Nephron progenitor cell (in vitro differentiated cells): ENCODE measurements at places on chromosomes 7 and 10.

DNA sequence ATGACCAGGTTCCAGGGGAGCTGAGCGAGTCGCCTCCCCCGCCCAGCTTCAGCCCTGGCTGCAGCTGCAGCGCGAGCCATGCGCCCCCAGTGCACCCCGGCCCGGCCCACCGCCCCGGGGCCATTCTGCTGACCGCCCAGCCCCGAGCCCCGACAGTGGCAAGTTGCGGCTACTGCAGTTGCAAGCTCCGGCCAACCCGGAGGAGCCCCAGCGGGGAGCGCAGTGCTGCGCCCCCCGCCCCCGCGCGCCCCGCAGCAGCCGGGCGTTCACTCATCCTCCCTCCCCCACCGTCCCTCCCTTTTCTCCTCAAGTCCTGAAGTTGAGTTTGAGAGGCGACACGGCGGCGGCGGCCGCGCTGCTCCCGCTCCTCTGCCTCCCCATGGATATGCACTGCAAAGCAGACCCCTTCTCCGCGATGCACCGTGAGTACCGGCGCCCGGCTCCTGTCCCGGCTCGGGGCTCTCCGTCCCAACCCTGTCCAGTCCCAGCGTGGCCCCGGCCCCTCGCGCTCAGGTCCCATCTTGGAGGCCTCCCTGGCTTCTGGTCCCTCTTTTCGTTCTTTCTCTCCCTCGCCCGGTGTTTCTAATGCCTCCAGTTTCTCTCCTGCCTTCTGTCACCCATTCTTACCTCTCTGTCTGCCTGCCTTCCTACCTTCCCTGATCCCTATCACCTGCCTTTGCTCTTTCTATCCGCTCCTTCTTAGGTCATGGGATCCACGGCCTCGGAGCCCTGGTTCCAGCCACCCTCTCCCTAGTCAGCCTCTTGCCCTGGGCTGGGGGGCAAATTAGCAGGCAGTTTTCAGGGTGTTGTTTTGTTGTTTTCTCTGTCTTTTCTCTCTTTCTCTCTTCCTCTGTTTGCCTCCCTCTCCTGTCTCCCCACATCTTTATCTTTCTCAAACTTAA lies 751 bp downstream of the PAX2 start:
- peak overlapping the region; percentile 96 for H3K4me3 ChIP-seq
- peaks cover 77% of the 10 kb centered on the region for H3K27me3 ChIP-seq
- peaks cover 33% of the 10 kb centered on the region for H3K36me3 ChIP-seq
- peaks cover 77% of the 10 kb centered on the region for H3K4me1 ChIP-seq

DNA sequence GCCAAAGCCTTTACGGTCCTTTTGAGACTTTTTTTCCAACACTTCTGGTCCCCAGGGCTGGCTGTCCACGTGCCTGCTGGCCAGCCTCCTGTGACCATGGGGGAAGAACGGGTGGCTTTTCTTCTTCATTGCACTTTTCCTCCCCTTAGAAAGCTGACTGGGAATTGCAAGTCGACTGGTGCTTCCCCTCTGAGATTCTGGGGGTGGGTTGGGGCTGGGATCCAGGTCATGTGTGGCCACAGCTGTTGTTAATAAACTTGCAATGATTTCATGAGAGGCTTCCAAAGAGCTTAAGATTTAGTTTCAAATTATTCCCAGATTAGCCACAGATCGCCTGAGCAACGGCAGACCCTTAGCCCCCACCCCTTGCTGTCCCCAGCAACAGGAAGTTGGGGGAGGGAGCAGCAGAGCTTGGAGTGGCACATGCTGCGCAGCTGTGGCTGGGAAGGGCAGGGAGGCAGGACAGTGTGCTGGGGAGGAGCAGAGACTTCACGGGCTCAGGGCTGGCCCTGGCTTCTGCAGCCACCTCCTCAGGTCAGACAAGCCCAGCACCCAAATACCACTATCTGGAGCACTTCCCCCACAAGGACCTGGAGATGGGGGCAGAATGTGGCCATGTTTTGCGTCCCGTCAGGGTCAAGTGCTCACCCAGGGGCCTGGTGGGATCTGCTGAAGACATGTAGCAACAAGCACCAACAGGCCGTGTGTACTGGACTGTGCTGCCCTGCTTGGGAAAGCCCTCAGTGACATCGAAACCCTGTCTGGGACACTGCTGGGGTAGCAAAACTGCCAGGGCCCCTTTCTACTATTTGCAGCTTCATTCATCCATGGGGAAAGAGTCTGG lies 147.1 kb downstream of the RNF216 start:
- H3K27ac ChIP-seq, result peak overlapping the region; percentile 93
- H3K4me3 ChIP-seq, result peak overlapping the region; percentile 62
- H3K27me3 ChIP-seq, result peaks cover 3% of the 10 kb centered on the region
- H3K36me3 ChIP-seq, result peaks cover 12% of the 10 kb centered on the region
- peaks cover 94% of the 10 kb centered on the region for H3K4me1 ChIP-seq

DNA sequence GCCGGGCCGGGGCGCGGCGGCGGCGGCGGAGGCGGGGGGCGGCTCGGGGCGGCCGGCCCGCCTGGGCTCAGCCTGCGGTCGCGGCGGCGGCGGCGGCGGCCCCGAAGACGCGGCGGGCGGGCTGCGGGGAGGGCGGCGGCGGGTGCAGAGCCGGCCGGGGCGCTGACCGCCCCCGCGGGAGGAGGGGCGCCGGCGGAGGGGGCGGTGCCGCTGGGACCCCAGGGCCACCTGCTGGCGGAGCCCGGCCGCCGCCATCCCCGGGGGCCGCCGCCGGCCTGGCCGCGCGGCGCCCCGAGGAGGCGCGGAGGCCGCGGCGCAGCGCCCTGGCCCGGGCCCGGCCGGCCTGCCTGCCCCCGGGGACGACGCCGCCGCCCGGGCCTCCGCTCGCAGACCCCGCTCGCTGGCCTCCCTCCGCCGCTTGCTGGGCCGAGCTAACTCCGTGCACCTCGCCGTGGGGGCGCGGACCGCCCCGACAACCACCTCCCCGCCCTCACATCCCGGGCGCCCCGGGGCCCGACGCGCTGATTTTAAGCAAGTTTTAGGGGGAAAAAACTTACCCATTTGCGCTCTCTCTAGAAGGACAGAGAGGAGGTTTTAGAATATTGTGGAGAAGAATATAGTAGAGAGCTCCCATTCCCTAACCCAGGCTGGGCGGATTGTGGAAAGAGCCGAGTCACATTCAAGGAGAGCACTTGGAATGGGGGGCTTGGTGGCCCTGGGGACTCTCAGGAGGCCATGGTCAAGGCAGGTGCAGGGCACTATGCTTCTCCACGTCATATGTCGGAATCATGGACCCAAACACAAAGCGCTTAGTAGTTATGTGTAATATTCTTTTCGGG lies at the start of gene BEND7:
TSS of gene BEND7 (minus strand) at position 140 of the 839 bp plus-strand sequence. CDS start 481 bp downstream, outside the sequence.
- peaks cover 26% of the 10 kb centered on the region for H3K4me1 ChIP-seq
- peaks cover 59% of the 10 kb centered on the region for H3K27me3 ChIP-seq
- H3K36me3 ChIP-seq, result no peaks in the 10 kb centered on the region
- H3K4me3 ChIP-seq, result peak within 1 kb of the TSS; percentile 85
- DNase-seq, result peak; percentile 77

- H3K36me3 ChIP-seq, result no peaks in the 10 kb centered on the region
- H3K27me3 ChIP-seq, result peaks cover 4% of the 10 kb centered on the region
- H3K27ac ChIP-seq, result no peak overlapping the region
Observed at GRCh38 chr10:58887474-58887873, 289.0 kb upstream of the PHYHIPL start.

- no peak for DNase-seq
- H3K27ac ChIP-seq, result peak overlapping the region; percentile 57
- no peaks in the 10 kb centered on the region for H3K27me3 ChIP-seq
- no peak overlapping the region for H3K4me3 ChIP-seq
Observed at GRCh38 chr7:23524473-23524872, 7.3 kb downstream of the TRA2A start.
